IMR-90 (cell line): ENCODE measurements at places on chromosomes 2 and 18.

DNA sequence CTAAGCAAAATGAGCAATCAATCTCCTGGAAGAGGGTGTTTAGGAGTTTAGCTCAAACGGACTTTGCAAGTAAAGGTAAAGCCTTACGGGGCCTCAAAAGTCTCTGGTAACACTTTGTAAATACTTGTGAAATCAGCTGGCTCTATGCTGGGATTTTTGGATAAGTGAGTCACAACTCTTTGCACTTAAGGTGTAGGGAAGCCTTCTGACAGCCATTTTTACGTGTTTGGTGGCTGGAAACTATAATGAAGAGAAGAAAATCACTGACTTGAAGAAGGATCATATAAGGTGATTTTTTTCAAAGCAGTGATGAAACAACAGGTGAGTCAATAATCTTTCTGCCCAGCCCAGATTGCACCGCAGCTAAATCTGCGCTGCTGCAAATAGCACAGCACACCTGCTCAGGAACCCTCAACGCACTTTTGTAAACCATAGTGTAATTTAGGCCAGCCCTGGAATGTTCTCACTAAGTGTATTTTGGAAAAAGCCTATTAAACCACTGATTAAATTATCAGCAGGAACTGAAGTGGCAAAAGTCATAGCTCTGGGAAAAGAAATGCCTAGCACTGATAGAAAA is 218.8 kb downstream of the AGPS start:
- DNase-seq: no peak

GRCh38 chr2:198356157-198356556 is 551.8 kb downstream of the PLCL1 start:
- no peak for DNase-seq

DNA sequence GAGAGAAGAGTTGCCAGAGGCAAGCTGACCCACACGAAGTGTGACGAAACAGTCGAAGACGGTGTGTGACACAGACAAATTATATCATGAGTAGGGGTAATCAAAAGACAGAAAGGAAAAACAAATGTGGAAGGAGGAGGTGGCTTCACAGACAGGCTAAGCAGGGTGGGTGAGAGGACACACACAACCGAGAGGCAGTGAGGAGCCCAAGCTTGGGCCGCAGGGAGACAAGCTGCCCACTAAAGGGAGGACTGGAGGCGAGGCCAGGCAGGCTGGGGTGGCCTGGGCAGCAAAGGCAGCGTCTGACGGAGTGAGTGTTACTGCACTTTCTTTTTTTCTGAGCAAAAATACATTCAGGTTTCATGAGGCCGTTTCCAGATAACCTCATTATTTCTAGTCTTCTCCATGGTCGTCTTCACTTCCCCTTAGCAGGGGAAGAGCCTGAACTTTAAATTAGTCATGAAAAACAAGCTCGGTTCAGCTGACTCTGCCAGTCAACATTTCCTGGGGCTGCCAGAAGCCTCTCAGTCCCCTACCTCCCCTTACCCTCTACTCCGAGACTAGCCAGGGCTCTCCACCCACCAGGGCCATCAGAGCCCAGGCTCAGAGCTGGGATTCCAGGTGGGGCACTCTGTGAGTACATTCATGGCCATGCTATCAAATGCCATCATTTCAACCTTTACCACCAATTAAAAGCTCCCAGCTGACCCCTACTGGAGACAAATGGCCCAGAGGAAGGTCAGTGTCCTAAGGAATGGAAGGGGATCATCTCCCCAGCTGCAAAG is 13.8 kb upstream of the ZFP36L2 start:
- no peak for DNase-seq

DNA sequence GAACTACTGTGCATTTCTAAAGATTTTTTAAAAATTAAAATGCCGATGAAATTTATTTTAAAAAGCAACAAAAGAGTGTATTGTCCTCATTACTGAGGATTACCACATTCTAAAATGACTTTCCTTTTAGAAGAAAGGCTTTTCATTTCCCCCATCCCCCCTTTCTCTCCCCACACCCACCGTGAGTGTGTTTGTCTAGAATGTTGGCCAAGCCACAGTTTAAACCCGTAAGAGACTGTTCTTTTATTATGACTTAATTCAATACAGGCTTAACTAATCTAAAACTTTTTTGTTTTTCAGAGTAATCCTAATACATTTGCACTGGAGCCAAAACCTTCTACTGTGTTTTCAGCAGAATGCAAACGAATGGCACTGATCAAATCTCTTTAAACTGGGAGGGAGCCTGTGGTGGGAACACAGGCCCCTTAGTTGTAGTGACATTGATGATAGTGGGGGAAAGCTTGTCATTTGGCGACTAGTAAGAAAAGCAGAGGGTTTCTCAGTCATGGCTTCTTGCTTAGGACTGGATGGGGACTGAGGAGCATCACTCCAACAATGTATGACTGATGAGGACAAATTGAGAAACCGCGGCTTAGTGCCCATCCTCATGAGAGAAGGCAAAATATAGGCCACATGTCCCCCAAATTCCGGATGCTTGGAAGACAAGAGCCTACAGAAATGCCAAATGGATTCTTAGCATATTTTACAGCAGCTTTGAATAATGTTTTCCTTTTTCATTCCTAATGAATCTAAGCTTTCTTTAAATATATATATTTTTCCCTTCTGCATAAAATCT is 154.0 kb upstream of the SMIM21 start:
- no peak for DNase-seq

DNA sequence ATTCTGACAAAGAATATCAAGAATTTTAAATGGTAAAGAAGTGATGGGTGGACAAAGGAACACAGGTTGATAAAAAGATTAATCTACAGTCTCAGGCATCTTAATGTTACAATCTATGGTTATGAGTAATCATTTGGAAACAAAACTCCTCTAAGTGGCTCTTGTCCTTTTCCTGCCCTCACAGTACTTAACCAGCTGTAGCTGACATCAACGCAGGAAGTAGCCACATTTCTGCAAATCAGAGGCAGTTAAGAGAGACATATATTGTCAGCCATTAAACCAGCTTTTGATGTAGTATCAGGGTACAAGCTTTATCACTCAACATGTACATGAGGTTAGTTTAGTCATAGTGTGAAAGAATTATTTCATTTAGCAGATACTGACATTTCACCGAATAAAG is 244.6 kb downstream of the NR4A2 start:
- no peak for DNase-seq
